ENCODE measurements at places on chromosomes 3 and 15. TPM values are rescaled to one million over a fixed set of nuclear protein-coding genes. Genes with fewer than 3 reads are reported as not detected.
A peak's percentile ranks its signal among the peaks of the same experiment; 100 is the strongest.

DNA sequence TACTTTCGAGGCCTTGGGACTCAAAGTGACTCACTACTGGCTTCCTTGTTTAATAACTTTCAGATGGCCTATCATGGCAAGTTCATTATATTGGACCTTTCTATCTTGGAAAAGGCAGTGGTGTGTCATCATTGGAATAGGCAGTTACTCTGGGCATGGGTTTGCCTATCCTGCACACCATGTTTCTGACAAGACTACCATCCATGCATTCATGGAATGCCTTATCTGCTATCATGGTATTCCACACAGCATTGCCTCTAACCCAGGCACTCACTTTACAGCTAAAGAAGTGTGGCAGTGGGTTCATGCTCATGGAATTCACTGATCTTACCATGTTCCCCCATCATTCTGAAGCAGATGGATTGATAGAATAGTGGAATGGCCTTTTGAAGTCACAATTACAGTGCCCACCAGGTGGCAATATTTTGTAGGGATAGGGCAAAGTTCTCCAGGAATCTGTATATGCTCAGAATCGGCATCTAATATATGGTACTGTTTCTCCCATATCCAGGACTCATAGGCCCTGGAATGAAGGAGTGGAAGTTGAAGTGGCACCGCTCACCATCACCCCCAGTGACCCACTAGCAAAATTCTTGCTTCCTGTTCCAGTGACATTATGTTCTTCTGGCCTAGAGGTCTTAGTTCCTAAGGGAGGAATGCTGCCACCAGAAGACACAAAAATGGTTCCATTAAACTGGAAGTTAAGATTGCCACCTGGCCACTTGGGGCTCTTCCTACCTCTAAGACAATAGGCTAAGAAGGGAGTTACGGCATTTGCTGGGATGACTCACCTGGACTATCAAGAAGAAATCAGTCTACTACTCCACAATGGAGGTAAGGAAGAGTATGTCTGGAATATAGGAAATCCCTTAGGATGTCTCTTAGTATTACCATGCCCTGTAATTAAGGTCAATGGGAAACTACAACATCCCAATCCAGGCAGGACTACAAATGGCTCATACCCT is 1161.4 kb downstream of the SI start:
- DNase-seq: no peak

- DNase-seq: no peak
Observed at GRCh38 chr3:26657348-26657976, 34.9 kb downstream of the LRRC3B start.

DNA sequence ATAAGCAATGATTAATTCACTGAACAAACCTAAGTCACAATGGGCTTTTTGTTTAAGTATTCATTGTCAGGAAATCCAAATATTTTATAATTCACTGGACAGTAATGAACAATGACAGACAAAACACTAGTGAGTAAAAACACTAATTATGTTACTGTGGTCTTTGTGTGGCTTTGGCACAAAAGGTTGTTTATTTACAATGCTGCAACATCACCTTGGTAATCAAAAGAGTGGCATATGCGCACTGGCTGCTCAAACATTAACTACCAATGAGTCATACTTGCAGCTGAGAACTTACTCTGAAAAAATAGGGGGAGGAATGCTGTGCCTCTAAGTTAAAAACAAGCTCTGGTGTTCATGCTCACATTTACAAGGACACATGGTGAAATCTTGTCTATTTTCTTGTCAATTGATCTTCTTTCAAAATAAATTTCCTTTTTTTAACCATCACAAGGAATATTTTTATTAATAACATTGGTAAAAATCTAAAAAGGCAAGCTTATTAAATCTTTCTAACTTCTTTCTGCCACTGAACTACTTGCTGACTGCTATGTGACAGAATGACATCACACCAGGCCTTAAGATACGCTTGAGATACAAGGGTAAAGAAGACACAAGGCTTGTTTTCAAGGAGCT is 85.2 kb upstream of the PPIB start:
- no peak for DNase-seq

SYNM gene
- 11.9 TPM for total RNA-seq

GRCh38 chr3:39255503-39256325 is 24.1 kb downstream of the CX3CR1 start:
- DNase-seq: no peak

GRCh38 chr3:8529181-8529637 is 27.6 kb downstream of the LMCD1 start:
- peak; percentile 4 for DNase-seq

- no peak for DNase-seq
Observed at GRCh38 chr15:34055868-34056595, 17.0 kb upstream of the AVEN start.
